CD4-positive, alpha-beta T cell treated with Interleukin-1 beta for 1 hour (primary cell): ENCODE measurements at places on chromosomes 6 and 20.
A peak's percentile ranks its signal among the peaks of the same experiment; 100 is the strongest.

GRCh38 chr6:128672023-128672422 is 151.6 kb upstream of the PTPRK start:
- DNase-seq: no peak

DNA sequence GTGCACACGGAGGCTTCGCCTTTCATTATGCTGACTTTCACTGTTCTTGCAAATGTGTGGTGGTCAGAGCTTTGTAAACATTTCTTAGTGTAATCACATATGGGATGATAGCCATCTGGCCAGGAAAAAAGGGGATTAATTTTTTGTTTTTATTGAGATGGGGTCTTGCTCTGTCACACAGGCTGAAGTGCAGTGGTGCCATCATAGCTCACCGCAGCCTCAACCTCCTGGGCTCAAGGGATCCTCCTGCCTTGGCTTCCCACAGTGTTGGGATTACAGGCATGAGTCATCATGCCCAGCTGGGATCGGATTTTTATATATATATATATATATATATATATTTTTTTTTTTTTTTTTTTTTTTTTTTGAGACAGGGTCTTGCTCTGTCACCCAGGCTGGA is 11.0 kb upstream of the TIAM2 start:
- no peak for DNase-seq

DNA sequence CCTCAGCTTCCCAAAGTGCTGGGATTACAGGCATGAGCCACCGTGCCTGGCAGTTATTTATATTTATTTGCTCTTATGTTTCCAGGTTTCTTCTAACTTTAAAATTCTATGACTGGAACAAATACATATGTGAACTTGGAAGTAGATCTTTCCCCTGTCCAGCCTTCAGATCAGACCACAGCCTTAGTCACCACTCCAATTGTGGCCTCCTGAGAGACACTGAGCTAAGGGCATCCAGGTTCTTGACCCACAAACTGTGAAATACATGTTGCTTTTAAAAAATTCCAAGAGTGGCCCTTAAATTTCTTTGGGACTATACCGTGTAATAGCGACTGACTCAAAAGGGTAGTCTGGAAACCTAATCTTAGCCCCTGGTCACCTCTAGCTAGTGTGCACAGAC is 1.5 kb upstream of the ADGRG6 start:
- DNase-seq: no peak

GRCh38 chr6:138944412-138944811 is 43.6 kb downstream of the REPS1 start:
- DNase-seq: peak; percentile 13

- DNase-seq: no peak
These were observed 60.8 kb downstream of the MDN1 start for GRCh38 chr6:89758830-89759229.

- no peak for DNase-seq
These were observed 18.5 kb upstream of the IRF4 start for GRCh38 chr6:373031-373430.

- DNase-seq: no peak
These were observed 88.9 kb downstream of the HIVEP2 start for GRCh38 chr6:142855893-142856623.

- DNase-seq: no peak
These were observed 61.3 kb downstream of the BMP6 start for GRCh38 chr6:7787137-7787608.

GRCh38 chr20:23493172-23493772 is 2.4 kb downstream of the CST8 start:
- DNase-seq: no peak

DNA sequence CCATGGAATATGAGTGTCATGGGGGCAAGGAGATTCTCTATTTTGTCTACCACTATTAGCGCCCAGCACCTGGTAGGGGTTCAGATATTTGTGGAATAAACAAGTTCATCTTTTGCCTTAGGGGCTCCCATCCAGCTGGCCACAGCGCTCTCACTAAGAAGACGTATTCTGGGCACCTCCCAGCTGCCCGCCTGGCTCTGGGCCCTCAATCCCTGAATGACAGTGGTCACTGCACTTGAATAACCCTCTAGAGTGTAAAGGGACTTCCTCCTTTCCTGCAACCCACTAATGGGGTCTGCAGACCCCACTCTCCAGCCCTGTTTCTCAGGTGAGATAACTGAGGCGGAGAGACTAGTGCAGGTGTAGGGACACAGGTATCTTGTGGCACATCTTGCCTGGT is 36.2 kb downstream of the SNX5 start:
- no peak for DNase-seq

- no peak for DNase-seq
These were observed 152.9 kb downstream of the JARID2 start for GRCh38 chr6:15398633-15399275.

DNA sequence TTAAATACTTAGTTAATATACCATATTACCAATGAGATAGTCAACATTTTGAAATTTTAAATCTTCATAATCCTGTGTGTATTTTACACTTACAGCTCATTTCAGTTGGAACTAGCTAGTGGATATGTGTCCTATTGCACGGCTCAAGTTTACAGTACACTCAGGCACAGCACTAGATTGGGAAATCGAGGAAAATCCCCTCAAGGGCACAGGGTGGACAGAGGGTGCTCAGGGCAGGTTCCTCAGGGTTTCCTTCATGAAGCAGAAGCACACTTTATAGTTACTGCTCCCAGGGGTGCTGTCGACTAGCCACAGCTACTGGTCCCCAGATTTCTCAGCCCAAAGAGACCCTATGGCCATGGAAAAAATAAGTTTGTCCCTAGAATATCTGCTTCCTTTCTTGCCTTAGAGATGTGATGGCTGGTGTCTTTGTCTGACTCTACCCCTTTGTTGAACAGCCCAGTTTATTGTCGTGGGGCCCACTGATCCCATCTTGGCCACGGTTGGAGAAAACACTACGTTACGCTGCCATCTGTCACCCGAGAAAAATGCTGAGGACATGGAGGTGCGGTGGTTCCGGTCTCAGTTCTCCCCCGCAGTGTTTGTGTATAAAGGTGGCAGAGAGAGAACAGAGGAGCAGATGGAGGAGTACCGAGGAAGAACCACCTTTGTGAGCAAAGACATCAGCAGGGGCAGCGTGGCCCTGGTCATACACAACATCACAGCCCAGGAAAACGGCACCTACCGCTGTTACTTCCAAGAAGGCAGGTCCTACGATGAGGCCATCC is 1.5 kb downstream of the BTN2A1 start:
- peak; percentile 19 for DNase-seq

- DNase-seq: peak; percentile 13
These were observed 46.1 kb upstream of the TMEM217 start for GRCh38 chr6:37303891-37304503.

DNA sequence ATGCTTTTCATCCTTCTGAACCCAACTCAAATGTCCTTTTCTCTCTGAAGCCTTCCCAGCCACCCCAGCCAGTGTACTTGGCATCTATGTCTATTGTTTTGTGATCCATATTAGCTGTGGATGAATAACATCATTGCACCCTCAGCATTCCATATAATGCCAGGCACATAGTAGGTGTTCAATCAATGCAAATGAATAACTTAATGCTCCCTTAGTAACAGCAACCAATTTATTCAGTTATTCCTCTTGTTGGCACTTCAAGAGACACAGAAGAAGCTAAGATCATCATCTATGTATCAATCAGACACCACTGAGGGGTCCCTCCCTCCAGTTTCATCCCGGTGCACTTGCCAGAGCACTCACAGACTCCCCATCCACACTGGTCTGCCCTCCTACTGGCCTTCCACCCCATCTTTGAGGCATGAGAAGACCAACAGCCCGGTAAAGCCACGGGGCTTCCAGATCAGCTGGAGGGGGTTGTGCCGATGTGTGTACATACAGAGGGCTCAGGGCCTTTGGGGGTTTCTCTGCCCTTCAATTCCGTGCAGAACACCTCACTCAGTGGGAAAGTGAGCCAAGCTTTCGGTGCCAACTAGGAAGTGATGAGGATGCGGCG is 2.4 kb upstream of the TAF8 start:
- DNase-seq: no peak

- peak; percentile 64 for DNase-seq
These were observed at the start of gene RRP36 for GRCh38 chr6:43021270-43022047. Gene RRP36 (plus strand): TSS chr6:43021623. CDS start chr6:43021655, 32 bp downstream.

DNA sequence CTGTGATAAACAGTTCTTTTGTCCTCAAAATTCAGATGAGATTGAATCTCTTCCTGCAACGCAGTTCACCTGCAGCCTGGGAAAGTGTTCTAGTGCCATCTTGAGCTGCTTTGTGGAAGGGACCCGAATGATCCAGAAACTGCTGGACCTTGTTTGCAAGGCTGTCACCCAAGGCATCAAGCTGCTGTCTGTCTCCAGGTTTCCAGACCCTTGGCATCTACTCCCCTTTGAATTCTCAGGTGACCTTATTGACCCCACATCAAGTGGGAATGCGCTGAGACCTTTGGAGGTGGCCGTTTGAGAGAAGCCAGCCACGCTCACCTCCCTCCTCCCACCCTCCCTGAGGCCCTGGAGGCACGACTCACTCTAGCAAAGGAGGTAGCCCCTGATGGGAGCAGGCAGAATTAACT is 112.5 kb downstream of the EDN3 start:
- DNase-seq: no peak

DNA sequence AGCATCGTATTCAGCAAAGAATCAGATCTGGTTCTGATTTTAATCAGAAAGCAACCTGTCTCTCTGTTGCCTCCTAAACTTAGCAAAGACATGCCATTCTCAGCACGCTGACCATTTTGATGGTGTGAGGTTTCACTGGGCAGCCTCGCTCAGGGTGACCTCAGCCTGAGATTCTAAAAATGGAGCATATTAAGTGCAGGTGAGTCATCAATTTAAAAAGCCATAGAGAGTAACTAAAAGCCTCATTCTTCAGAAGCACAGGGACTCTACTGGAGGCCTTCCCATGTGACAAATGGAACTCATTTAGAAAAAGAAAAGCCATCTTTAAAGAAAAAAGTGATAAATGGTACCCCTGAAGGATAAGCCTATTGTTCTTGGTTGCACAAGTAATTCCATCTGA is 91.3 kb downstream of the FILIP1 start:
- no peak for DNase-seq

DNA sequence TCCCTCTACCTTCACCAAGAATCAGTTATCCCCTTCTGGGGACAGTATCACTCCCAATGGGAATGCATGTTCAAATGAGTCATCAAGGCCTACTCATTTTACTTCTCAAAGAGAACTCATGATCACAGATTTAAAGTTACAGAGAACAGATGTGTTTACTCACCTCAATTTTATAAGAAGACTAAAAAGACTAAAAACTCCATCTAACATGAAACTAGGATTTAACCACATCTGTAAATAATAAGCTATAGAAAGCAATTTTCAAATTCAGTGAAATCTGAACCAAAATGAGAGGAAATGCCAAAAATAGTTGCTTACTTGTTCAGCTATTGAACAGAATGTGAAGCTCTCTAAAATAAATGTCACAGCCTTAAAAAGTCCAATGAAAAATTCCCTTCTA is 300.1 kb upstream of the KCNQ5 start:
- no peak for DNase-seq

GRCh38 chr20:23078351-23079015 is 7.6 kb downstream of the CD93 start:
- no peak for DNase-seq

DNA sequence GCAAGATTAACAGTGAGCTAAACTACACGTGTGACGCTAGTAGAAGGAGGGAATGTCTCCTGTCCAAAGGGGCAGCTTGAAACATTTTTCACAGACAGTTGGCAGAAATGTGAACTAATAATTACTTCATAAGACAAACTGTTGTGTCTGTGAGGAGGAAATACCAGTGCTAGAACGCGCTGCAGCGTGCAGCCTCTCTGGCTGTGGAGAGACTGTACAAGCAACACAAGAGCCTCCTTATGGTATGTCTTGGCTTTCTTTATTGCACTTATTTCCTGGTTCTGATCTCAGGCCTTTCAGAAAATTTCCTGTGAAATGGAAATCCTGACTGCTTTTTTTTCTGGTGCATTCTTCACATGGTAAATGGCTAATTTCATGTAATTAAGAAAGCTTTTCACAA is 25.3 kb upstream of the TIAM2 start:
- DNase-seq: no peak

DNA sequence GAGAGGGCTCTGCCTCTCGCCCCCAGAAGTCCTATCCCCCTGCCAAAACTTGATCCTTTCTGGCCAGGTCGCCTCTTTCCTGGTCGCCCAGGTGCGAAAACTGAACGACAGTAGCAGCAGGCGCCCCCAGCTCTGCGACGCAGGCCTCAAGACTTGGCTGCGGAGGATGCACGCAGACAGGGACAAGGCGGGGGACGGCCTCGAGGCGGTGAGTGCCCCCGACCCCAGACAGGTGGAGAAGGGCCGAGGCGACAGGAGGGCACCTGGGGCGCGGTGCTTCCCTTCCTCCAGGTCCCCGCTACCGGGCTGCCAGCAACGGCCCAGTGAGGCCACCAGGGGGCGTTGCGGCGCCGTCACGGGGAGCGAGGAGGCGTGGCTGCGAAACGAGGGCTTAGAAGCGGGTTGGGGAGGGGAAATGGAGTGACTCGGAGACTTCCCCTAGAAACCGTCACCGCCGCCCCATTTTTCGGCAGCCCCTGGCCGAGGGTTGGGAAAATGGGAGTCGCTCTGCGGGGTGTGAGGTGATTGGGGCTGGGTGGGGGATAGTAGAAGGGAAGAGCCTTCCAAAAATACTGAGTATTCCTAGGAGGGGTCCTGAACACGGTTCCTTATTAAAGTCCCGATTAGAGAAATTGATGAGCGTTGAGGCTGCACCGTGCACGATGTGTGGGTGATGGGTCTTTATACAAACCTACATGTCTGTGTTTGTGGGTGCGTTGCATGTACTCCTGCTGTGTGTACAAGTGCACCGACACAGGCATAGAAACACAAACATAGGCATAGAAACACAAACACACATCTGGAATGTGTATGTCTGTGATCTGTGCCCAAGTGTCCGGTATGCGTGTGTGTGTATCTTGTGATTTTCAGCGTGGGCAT is 44.6 kb downstream of the ARHGAP40 start:
- DNase-seq: peak; percentile 86

- DNase-seq: no peak
These were observed 2.5 kb upstream of the TMEM244 start for GRCh38 chr6:129863664-129864063.

GRCh38 chr6:13334953-13335352 is 6.6 kb upstream of the TBC1D7 start:
- no peak for DNase-seq

DNA sequence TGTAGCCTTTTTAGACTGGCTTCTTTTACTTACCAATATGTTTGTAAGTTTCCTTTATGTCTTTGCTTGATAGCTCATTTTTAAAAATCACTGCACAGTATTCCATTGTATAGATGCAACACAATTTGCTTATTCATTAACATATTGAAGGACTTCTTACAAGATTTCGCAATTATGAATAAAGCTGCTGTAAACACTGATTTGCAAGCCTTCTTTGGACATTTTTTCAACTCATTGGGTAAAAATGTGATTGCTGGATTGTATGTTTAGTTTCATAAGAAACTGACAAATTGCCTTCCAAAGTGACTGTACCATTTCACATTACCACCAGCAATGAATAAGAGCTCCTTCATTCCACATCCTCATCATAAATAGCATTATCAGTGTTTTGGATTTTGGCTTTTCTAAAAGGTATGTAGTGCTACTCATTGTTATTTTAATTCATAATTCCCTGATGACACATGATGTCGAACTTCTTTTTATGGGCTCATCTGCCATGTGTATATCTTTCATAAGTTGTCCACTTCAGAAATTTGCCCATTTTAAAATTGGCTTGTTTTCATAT is 80.7 kb downstream of the TFAP2B start:
- no peak for DNase-seq
